ENCODE measurements at places on chromosomes 16 and 17.

DNA sequence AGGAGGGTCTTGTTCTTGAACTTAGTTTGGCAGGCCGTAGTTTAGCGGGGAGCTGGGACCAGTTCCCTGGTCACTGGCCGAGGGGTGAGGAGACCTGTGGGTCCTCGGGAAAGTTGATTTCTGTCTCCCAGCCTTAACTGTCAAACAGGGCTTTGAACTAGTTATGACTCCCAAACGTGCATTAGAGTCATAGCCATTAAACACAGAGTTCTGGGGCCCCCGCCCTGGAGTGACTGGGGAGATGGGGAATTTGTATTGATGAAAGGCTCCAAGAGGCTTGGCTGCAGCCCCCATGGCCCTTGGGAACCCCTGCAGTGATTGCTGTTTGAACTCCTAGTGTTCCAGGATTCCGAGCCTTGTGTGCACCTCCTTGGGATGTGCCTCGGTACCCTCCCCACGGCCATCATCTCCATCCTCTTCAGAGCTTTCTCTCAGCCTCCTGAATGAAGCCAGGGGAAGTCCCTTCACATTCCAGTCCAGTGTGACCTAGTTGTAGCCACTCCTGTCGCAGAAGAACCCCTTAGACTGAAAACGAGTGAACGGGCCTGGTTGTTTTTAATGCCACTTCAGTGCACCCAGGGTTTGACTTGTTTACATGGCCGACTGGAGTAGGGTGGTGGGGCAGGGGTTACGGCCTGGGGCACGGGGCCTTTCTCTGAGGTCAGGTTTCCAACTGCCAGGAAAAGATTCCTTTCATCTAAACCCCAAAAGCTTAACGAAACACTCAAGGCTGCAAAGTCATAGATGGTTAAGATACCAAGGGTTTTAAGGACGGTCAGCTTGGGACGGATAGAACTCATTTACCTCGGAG is 1.4 kb downstream of the MPRIP start:
- DNase-seq: no peak

GRCh38 chr17:50129728-50130558 is at the start of gene SAMD14:
Gene SAMD14, minus strand, starts transcription at chr17:50130160. Its CDS starts 5,201 bp downstream, at chr17:50124959.
- peak; percentile 63 for DNase-seq

- no peak for DNase-seq
These were observed 201.0 kb downstream of the WWOX start for GRCh38 chr16:78300469-78300868.

DNA sequence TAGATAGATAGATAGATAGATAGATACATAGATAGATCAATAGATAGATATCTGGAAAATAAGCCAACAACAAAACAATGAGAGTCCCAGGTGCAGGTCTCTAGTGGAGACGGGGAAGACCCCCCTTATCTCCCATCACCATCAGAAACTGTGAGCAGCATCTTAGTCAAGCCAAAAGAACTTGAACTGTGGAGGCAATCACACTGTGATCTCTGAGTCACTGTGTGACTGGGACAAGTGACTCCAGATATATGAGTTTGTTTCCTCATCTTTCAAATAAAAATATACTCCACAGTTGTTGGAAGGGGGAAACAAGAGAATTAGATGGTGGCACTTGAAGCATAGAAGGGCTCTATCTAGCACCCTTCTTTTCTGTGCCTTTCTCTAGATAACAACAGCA is 42.1 kb downstream of the NOG start:
- DNase-seq: no peak

DNA sequence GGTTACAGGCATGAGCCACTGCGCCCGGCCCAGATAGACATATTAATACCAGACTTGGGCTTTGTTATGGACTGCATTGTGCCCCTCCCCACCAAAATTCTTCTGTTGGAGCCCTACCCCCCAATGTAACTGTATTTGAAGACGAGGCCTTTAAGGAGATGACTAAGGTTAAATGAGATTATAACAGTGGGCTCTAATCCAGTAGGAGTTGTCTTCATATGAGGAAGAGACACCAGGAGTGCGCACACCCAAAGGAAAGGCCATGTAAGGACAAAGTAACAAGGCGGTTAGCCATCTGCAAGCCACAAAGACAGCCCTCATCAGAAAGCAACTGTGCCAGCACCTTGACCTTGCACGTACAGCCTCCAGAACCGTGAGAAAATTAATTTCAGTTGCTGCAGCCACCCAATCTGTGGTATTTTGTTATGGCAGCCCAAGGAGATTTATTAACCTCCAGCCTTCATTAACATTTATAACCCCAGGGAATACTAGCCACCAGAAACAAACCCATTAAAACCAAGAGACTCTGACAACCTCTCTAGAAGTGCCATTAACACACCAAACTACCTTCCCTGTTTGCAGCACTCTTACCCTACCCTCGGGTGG is 107.6 kb downstream of the TTC19 start:
- no peak for DNase-seq

- DNase-seq: no peak
These were observed 90.3 kb downstream of the ZFHX3 start for GRCh38 chr16:72957303-72958277.

GRCh38 chr17:30950669-30951399 is 20.0 kb upstream of the RNF135 start:
- DNase-seq: peak; percentile 81

GRCh38 chr16:12092544-12092921 is 116.0 kb downstream of the SNX29 start:
- peak; percentile 95 for DNase-seq

- no peak for DNase-seq
These were observed 2.6 kb upstream of the OMG start for GRCh38 chr17:31299624-31300023.

DNA sequence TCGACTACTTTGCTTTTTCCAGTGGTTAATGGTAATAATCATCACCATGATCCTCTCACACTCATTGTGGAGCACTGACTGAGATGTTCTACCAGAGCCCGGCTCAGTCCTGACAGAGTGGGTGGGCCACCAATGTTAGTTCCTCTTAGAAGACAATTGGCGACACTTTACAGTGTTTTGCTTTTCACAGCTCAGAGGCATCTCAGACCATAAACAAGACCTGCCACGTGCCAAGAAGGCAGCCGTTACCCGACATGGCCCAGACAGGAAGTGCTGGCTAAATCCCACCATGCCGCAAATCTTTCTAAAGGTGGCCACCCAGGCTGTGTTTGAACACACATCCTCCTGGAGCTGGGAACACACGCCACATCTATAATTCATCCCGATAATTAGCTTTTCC is 103.7 kb downstream of the XYLT1 start:
- DNase-seq: no peak

DNA sequence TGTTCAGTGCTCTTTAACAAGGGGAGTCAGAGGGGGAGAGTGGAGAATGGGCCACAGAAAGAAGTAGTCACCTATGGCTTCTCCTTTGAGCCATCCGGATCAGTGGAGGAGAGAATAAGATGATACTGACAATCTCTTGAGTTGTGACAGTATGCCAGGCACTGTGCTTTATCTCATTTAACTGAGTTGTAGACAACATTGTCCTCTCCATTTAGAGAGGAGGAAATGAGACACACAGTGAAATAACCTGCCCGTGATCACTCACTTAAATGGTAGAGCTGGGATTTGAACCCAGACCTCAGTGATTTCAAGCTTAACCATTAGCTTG is 17.8 kb upstream of the EEF2K start:
- no peak for DNase-seq

- DNase-seq: peak; percentile 70
These were observed 33.4 kb downstream of the VAC14 start for GRCh38 chr16:70767377-70768202.

DNA sequence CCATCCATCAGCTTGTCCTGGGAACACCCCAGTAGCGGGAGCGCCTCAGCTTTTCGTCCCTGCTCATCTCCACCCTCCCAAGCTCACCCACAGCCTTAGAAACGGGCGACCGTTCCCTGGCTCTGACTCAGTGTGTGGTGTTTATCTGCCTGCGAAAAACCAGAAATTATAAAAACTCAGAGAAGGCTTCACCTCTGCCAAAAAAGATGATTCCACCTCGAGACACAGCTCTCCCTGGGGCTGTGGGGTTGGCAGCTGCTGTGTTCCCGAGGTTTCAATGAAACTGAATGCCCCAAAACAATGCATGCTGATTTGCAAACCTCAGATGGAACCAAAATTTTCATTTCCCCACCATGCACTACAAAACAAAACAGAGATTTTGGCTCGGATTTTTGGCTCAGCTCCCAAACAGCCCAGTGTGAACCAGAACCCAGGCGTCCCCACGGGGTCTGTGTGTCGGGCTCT is 62.4 kb upstream of the MED9 start:
- DNase-seq: peak; percentile 86

DNA sequence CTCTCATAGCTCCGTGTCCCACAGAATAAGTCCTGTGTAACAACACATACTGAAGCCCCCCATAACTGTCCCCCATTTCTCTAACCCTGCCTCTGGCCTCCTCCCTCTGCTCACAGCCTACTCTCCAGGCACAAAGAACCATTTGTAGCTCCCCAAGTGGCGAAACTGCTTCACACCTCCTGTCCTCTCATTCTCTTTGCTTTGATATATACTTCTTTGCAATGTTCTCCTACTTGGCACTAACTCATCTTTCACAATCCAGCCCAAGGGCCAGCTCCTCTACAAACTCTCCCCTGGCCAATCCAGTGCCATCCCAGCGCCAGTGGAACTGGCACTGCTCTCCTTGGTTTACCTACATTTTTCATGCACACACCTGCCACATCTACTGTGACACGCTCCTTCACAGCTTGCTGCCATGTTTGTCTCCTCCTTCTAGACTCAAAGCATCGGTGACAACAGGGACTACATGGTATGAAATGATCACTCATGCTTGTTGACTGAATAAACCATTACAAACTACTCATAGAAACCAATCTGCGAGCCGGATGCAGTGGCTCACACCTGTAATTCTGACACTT is 12.8 kb downstream of the CYTH1 start:
- DNase-seq: no peak

- no peak for DNase-seq
These were observed 19.8 kb downstream of the NUBP1 start for GRCh38 chr16:10763456-10763855.

DNA sequence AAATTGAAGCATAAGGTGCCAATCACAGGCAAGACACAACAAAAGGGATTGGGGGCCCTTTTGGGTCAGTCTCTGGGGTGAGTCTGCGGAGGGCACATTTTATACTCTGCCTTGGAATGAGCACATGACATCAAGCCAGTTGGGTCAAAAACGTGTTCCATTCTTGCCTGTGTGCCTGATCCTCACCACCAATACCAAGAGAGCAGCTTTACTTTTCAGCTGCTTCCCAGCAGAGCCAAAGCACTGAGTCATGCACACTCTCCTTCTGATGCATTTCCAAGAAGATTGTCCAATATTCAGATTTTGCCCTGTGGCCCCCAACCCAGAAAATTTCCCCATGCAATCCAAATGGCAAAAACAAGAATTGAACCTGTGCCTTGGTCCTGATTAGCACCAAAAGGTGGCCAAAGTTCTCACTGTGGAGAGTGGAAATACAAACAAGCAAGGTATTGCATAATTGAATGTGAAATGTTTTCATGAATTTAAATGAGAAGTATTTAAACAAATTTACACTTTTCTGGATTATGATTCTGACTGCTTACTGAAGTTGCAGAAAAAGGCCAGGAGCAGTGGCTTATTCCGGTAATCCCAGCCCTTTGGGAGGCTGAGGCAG is 217.8 kb upstream of the SOX9 start:
- peak; percentile 25 for DNase-seq

DNA sequence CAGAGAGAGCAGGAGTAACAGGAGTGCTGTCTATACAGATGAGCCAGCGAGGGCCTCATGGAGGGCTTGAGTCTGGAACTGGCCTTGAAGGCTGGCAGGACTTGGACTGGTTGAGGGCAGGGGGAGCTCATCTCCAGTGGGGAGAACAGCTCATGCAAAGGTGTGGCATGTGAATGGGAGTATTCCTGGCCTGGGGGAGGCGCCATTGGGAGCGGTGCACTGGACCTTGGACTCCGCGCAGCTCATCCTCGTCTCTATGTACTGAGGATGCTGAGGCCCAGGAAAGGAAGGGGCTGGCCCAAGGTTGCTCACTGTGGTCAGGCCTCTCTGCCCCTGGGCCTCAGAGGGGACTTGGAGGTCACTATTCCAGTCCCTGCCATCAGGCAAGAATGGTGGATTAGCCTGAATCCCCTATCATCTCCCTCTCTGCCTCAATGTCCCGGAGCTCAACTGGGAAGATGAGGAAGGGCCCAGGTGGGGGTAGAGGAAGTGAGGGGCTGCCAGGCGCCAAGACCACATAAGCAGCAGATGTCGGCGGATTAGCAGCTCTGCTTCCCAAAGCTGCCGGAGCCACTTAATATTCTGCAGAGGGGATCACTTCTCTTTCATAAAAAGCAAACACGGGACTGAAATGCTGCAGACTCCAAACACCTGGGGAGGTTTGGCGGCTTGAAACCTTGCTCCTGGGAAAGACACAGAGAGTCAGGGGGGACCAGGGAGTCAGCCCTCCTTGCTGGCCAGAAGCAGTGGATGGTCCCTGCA is 88.9 kb downstream of the SDK2 start:
- no peak for DNase-seq

GRCh38 chr17:72056155-72056554 is 64.7 kb upstream of the SOX9 start:
- DNase-seq: no peak

DNA sequence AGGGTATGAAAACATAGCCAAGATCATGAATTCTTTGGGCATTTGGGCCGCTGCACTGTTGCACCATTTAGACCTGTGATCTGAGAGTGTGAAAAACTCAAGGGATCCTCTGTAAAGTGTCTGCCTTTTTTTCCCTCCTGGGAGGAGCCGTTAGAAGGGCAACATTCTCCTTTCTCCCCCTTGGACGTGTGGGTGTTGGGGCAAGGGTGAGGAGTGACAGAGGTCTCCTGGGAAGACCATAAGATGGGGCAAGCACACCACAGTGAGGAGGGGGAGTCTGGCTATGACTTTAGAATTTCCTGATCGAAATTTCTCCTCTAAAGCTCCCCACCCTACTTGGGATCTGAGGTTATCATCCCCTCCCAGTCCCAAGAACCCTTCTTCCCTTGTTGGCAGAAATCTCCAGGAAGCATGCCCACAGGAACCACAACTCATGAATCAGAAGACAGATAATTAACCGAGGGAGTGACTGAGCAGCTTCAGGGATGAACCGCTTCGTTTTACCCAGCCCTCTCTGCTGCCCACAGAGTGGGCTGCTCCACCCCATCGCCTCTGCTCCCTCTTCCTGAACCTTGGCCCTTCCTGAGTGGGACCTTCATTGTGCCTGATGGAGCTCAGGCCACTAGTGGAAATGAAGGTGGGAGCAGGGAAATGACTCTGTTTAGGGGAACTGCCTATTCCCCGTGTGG is 4.2 kb downstream of the ITGB3 start:
- DNase-seq: peak; percentile 89

- DNase-seq: no peak
These were observed 30.2 kb downstream of the CDRT4 start for GRCh38 chr17:15437303-15437635.

DNA sequence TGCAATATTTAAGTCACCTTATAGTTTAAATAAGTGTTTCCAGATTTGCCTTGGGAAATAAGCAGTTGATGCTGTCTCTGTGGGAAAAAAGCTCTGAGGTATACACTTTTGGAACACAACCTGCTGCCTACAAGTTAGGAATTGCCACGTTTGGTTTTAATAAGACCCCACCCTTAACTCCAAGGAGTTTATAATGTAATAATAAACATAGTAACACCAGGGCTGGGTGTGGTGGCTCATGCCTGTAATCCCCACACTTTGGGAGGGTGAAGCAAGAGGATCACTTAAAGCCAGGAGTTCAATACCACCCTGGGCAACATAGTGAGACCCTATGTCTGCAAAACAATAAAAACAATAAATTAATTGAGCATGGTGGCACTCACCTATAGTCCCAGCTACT is 15.9 kb upstream of the SMG1 start:
- DNase-seq: no peak

Measured in AG10803 (cell line).